ENCODE measurements at places on chromosomes 5 and 9.

- ATAC-seq = no peak
These were observed 30.5 kb upstream of the CSF1R start for GRCh38 chr5:150116667-150117400.

GRCh38 chr9:113503131-113503541, 39.6 kb downstream of the RGS3 start:
- ATAC-seq = no peak

GRCh38 chr9:95096381-95096780, 221.1 kb downstream of the FANCC start:
- ATAC-seq = no peak

- peak; percentile 80 for ATAC-seq
These were observed 27.9 kb downstream of the USP20 start for GRCh38 chr9:129863059-129863690.

GRCh38 chr9:96441798-96442445, 8.0 kb upstream of the HABP4 start:
- ATAC-seq = peak; percentile 44

- ATAC-seq = no peak
These were observed 8.5 kb downstream of the RNF44 start for GRCh38 chr5:176528761-176529115.

DNA sequence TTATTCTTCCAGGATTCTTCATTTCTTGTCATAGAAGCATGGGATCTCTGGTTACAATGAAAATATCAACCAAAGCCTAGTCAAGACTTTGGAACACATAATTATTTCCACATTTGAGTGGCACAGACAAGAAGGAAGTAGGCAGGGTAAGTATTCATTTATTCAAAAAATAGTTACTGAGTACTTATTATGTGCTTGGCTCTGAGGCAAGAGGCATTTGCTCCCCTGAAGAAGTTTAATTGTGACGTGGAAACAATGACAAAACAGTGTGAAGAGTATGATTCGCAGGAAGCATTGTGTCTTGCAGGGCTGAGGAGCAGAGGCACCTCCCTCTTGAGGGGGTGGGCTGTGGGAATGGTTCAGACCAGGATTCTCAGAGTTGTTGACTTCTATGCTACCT, 45.0 kb upstream of the TNFSF15 start:
- peak; percentile 86 for ATAC-seq

GRCh38 chr5:33281431-33281843, 159.3 kb upstream of the TARS1 start:
- no peak for ATAC-seq

DNA sequence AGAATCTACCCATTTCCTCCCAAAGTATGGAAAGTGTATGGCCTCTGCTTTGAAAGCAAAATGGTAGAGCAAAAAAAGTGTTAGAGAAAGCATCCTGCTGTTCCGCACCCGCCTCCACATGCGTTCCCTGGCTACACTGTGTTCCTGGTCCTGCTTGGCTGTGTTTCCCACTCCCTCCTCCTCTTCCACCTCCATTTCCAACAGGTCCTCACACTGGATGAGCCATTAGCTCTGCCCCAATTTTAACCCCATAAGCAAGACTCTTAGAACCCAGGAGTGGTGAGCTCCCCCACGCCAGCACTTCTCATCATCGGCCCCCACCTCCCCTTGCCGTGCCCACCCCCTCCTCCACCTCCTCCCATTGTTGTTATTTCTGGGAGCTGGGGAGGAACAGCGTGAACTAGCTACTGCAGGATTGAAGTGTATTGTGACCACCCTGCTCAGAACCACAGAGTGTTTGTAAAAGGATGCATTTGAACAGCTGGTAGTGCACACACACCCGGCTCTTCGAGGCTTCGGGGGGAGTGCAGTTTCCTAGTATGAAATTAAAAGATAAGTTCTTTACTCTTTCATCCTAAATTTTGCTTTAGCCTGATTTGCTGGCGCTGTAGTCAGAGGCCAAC, 120.0 kb downstream of the PDZD2 start:
- ATAC-seq = no peak

- peak; percentile 68 for ATAC-seq
These were observed 134.8 kb downstream of the KCNIP1 start for GRCh38 chr5:170638454-170639220.

DNA sequence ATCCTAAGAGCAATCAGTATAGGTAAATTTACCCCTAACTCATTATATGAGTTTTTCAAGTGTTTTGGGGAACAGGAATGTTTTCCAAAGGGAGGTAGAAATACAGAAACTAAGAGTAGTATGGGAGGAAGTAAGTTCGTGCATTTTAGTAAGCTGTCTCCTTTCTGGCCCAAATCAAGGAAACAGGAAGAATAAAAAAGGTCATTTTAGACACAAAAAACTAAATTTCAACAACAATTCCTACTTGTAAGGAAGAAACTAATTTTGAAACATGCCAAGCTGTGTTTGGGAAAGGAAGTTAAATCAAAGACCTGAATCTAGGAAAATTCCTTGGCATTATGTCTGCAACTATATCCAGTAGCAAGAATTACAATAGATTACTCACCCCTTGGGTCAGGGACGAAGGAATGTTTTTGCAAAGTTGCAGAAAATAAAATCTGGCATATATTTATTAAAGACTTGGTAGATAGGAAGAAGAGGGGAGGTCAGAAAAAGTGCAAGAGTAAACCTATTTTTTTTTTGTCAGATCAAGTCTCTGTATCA, 6.5 kb upstream of the RPS6 start:
- no peak for ATAC-seq

DNA sequence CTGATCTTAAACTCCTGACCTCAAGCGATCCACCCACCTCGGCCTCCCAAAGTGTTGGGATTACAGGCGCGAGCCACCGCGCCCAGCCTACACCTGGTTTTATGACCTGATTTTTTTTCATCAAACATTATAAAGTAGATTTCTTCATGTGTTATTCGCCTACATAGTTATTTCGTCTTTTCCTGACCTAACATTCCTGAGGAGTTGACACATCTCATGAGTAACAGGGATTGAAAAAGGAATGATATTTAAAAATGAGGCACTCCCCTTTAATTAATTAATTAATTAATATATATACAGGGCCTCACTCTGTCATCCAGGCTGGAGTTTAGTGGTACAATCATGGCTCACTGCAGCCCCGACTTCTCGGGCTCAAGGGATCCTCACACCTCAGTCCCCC, 20.2 kb upstream of the MTMR12 start:
- ATAC-seq = no peak

GRCh38 chr9:100911273-100911672, 117.3 kb upstream of the PLPPR1 start:
- no peak for ATAC-seq

GRCh38 chr5:10123254-10123989, 126.3 kb downstream of the ATPSCKMT start:
- ATAC-seq = no peak

- no peak for ATAC-seq
These were observed 510.1 kb upstream of the CDH18 start for GRCh38 chr5:20498102-20498501.

GRCh38 chr9:19495186-19496028, 86.6 kb downstream of the ACER2 start:
- ATAC-seq = no peak

GRCh38 chr5:78699552-78700153, 51.1 kb upstream of the LHFPL2 start:
- ATAC-seq = no peak

DNA sequence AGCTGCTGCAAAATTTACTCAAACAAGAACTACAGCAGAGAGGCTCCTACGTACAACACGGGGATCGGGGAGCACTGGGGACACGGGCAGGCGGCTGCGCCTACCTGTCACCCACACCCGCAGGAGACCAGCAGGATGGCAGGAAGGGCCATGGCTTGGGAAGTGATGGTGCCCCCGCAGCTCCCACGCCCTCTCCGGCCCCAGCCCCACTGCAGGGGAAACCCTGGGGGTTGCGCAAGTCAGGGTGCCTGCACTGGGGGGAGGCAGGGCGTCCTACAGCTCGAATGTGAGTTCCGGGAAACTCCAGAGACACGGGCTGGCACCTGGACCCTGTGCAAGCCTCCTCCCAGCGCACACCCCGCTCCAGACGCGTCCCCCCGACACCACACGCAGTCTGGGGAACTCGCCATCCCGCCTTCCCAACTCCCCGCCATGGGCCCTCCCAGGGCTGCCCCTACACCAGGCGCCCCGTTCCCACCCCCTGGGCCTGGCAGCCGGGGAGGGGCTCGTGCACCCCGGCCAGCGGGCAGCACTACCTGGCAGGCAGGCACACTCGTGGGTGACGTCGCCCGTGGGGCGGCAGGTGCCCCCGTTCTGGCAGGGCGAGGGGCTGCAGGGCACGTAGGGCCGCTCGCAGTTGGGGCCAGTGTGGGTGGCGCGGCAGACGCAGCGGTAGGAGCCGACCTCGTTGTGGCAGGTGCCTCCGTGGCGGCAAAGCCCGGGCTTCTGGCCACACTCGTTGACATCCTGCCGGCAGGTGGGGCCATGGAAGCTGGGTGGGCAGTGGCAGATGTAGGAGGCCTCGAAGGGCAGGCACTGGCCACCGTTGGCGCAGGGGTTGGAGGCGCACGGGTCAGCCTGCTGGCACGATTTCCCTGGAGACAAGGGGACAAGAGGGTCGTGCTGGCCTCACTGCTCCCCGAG, 23.3 kb downstream of the NOTCH1 start:
- ATAC-seq = no peak

DNA sequence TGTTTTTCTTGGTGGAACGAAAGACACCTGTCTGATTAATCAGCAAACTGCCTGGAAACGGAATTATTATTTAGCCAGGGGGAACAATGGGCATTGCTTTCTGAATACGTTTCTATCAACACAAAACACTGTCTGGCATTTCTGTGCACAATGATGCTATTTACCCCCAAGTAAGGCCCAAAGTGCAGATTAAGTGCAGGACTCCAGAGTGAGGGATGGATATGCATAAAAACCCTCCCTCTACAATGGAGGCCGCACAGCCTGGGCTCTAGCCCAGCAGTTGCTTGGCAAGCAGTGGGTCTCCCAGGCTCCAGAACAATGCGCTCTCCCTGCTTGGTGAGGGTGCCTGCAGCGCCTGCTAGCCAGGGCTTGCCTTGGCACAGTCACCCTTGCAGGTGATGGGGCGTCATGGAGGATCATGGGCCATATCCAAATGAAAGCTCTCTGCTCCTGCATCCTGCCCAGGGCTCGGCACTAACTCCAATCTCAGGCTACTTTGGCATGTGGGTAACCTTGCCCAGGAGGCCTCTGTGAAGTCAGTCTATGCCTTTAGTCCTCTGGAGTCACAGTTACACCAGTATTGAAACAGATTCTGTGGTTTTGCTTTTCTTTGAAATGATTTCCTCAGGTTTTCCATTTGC, 11.5 kb upstream of the SPATA24 start:
- ATAC-seq = peak; percentile 77

- ATAC-seq = no peak
These were observed 881 bp upstream of the B4GALT1 start for GRCh38 chr9:33167972-33168461.

- no peak for ATAC-seq
These were observed 27.5 kb upstream of the IRX4 start for GRCh38 chr5:1910081-1910760.

- ATAC-seq = peak; percentile 63
These were observed 29.5 kb upstream of the LHFPL2 start for GRCh38 chr5:78677777-78678668.

DNA sequence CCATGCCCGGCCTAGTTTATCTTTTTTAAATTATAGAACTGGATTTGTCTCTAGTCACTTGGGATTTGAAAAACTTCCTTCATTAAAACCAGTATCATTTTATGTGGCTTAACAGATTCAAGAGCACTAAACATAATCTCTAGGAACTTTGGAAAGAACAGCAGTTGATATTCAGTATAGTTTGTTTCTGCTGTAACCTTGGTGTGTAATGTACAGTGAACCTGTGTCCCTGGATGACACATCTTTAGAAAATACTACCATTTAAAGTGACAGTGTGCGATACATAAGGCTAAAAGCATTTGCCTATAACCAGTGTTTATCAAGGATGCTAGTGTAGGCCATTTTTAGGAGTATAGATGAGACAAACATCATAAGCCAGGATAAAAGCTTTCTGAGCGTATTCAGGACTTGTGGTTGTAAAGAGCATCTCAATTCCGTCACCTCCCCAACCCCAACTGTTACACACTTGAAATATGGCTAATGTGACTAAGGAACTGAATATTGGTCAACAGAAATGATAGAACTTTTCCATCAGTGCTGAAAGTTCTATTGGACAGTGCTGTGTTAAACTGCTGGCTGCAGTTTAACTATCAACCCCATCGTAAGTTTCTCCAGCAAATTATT, 4.4 kb downstream of the SNX18 start:
- no peak for ATAC-seq

GRCh38 chr5:81762401-81762800, 11.5 kb upstream of the SSBP2 start:
- ATAC-seq = no peak

DNA sequence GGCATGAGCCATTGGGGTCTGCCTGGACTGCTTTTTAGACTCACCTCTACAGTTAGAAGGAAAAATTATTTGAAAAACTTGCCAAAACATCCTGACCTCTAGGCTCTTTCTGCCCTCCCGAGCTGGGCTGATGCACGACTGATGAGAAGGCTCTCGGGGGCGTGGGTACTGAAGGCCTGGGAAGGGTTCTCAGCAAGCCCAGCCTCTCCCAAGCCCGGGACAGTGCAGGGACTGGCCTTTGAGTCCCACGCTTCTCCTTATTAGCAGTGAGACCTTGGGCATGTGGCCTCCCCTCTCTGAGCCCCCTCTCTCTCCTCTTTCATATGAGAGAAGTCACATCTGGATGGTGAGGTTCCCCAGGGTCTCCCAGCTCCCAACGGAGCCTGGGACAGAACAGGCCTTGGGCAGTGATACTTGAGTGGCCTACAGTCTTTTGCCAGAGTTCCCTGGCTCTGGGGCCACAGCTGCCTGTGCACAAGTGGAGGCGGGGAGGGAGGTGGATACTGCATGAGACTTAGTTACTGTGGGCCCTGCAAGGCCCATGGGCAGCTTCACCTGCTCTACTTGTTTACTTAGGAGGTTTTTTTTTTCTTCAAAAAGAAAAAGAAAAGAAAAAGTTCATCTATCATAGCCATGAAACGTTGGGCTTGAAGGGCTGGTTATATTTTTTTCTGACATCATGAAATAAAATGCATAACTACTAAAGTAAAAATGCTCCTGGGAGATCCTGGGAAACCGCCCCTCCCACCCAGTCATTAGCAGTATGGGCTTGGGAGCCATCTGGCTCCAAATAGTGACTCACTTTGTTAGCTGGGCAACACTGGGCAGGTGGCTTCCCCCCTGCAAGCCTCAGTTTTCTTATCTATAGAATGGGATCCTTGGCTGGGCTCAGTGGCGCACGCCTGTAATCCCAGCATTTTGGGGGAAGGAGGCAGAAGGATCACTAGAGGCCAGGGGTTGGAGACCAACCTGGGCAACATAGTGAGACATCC, 139.4 kb downstream of the GAPVD1 start:
- no peak for ATAC-seq

GRCh38 chr5:6570530-6570929, 62.3 kb downstream of the NSUN2 start:
- no peak for ATAC-seq

- peak; percentile 55 for ATAC-seq
These were observed 16.7 kb upstream of the KIF27 start for GRCh38 chr9:83937861-83938455.

- no peak for ATAC-seq
These were observed 15.1 kb downstream of the IRF1 start for GRCh38 chr5:132475497-132475882.

GRCh38 chr5:23012842-23013241, 159.7 kb upstream of the CDH12 start:
- no peak for ATAC-seq

GRCh38 chr9:13269589-13270452, 9.7 kb downstream of the MPDZ start:
- ATAC-seq = no peak

GRCh38 chr5:102450313-102450990, 48.3 kb downstream of the SLCO6A1 start:
- ATAC-seq = no peak

GRCh38 chr5:58687079-58687478, 104.2 kb downstream of the RAB3C start:
- no peak for ATAC-seq
